Upper lobe of left lung (tissue), 6 donors: ENCODE measurements at places on chromosomes 4 and X.

- no peak for DNase-seq
These were observed 10.2 kb upstream of the ADH1C start for GRCh38 chr4:99362768-99363167.

DNA sequence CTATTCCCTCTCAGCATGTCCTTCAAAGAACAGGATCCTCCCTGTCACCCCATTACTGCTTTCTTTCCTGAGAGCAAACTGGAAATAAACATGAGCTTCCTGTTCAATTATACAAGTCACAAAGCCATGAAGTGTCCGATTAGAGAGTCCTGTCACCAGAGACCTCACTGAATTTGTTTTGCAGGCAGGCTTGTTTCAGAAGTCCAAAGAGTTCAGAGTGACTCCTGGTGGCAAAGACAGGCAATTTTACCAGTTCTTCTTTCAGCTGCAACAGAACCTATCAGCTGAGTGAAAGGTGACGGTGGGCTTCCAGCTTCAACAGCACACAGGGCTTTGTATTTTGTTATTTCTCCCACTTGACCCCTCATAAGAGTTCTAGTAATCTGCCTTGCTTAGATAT, 6.4 kb downstream of the ELK1 start:
- DNase-seq = no peak

DNA sequence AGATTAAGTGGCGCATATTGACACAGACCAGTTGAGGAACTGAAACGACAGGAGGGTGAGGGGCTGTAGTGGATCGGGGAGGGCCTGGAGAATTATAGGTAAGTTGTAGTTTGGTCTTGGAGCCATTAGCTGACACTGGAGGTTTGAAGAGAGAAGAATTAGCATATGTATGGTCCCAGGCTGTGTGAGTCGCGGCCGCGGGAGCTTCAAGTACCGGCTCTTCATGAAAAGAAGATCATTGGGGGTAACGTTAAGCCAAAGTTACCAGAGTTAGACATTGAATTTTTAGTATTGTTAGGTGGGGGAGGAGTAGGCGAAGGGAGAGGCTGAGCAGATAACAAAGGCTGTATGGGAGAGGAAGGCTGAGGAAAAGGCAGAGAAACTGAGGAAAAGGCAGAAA, 56.5 kb downstream of the ZNF674 start:
- no peak for DNase-seq

- no peak for DNase-seq
These were observed 514.5 kb downstream of the INPP4B start for GRCh38 chr4:142331646-142332045.

DNA sequence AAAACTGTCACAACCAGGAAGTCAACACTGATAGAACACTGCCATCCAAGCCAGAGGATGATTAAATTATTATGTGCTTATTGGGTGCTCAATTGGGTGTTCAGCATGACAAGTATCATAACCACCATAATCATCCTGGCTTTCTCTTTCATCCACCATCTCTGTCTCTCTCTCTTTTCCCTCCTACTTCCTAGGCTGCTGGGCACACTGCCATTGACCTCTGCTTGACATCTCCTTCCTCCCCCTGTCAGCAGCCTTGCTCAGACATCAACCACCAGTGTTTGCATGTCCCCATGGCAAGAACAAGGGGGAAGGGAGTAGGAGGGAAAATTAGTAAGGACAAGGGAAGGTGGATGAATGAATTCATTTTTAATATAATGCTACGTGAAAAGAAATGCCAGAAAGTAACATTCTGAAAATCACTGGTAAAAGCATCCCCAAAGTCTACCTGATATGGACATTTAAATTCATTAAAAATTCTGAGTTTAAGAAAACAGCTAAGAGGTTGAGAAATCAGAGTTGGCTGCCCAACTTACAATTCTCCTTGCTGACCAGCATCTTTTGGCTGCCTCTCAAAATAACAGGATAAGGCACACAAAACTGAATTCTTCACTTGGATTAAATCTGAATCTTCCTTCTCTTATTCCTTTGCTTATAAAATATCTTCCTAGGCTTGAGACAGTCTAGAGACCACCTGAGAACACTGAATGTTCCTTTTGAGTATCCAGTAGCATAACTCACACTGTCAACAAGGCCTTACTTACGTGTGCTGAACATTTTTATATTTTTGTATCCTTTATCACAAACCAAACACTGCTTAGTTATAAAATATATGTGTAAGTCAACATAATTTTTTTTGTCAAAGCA, 48.5 kb downstream of the SNCA start:
- no peak for DNase-seq

DNA sequence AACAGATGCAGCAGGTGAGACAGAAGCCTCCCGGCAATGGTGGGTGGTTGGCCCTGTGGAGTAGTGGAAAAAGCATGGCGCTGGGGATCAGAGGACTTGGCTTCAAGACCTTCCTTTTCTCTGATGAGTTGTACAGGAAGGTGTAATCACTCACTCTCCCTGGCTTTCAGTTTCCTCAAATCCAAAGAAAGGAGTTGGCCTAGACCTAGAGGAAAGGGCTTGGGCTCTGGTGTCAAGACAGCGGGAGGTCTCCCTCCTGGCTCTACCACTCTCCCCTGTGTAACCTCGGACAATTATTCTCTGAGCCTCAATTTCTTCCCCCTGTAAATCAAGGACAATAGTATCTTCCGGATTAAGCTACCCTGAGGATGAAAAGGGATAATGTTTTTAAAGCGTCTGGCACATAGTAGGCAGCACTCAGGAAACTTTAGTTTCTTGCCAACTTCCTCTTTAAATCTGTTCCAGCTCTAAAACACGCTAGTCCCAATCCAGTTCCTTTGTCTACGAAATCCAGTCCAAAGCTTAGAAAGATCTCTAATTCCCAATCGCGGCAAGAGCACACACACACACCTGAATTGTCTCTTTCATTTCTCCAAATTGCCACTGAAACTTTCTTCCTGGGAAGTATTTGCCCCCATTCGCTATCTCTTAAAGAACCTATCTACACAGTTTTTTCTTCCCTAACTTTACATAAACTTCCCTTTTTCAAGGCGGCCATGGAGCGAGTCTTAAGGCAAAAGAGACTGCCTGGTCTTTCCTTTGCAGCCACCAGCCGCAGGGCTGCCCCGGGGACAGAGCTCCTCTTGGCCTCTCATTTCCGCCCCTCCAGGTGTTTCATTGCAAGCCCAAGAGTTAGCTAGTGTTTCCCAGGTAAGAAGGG, 29.9 kb upstream of the GPC4 start:
- DNase-seq = no peak

DNA sequence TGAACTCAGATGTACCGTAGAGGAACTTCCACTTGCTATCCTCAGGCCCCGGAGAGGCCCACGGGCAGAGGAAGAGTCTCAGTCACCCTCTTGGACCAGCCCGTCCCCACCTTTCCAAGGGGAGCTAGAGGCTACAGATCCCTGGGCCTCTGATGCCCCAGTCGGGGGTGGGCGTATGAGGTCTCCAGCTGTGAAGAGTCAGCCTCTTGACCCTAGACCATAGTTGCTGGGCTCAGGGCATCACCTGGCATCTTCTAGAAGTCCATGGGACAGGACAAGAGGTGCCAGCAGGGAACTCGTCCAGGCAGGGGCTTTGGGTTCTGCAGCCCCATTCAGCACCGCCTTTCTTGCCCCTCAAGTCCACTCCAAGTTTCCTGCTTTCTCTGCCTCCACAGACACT, 11.6 kb downstream of the SASH3 start:
- DNase-seq = no peak

GRCh38 chr4:33696586-33696985, 2547.7 kb downstream of the ARAP2 start:
- DNase-seq = no peak

DNA sequence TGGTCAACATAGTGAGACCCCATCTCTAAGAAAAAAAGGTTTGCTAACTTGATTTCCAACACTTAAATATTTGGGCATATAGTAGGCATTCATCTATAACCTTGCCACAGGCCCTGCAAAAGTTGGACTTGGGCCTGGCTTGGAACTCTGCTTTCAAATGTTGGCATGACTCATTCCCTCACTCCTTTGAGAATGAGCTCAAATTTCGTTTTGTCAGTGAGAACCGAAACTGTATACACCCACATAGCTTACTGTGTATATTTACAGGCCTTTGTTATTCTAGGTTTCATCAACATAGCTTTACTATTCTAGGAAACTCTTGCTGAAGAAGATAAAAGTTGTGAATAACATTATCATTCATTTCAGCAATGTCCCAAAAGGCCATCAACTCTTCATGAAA, 88.7 kb upstream of the ELOVL6 start:
- DNase-seq = no peak

GRCh38 chr4:1246901-1247863, 1.7 kb downstream of the CTBP1 start:
- DNase-seq = peak; percentile 24

GRCh38 chr4:33493231-33493630, 2751.1 kb downstream of the ARAP2 start:
- DNase-seq = no peak

- DNase-seq = no peak
These were observed 338.7 kb downstream of the FBXW7 start for GRCh38 chr4:152197211-152197610.

GRCh38 chr4:77438549-77438948, 167.1 kb upstream of the CXCL13 start:
- no peak for DNase-seq

- DNase-seq = no peak
These were observed 58.5 kb upstream of the PRDM8 start for GRCh38 chr4:80138551-80139538.

- no peak for DNase-seq
These were observed 46.6 kb downstream of the TSPAN5 start for GRCh38 chr4:98611677-98612317.

DNA sequence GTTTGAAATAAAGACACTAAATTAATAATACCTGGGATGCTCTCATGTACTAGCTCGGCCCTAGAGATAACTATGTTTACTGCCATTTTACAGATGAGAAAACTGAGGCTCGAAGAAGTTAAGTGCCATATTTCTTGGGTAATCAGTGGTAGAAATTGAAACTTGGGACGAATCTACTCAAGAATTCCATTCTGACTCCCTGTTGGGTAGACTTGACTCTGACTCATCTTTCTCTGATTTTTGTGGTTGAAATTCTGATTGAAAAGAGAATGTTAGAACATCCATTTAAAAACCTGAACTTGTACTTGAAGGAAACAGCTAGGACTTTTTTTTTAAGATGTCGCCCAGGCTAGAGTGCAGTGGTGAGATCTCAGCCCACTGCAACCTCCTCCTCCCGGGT, 50.1 kb upstream of the NSUN7 start:
- DNase-seq = no peak

DNA sequence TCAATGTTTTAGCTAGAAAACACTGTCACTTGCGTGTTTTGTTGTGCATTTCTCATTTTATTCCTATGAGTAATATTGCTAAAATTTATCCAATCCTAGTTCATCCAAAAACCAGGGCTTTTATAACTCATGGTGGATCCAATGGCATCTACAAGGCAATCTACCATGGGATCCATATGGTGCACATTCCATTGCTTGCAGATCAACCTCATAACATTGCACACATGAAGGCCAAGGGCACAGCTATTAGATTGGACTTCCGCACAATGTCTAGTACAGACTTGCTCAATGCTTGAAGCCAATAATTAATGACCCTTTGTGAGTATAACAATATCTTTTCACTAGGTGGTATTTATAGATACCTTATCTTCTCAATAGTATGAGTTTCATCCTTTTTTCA, 57.2 kb upstream of the UGT2B7 start:
- DNase-seq = no peak

DNA sequence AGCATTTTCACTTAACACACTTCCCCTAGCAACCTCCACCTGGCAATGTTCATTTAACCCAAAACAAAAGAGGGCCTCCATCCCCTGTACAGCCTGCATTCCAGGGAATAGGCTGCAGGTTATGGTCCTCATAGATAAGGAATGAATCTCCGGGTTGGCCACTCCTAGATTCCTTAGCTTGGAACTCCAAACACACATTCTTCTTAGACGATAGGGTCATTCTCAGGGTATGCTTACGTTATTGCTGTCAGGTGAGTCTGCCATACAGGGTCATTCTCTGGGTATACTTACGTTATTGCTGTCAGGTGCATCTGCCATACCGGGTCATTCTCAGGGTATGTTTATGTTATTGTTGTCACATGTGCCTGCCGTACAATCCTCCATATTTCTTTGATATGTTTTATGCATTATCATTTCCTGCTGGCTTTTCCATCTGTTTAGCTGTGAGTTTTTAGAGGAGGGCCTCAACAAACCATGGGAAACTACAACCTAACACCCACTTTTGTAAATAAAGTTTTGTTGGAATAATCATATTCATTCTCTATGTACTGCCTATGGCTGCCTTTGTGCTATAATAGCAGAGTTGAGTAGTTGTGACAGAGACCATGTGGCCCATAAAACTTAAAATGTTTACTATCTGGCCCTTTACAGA, 8.2 kb upstream of the AFF1 start:
- DNase-seq = no peak

- no peak for DNase-seq
These were observed 93.7 kb downstream of the CLNK start for GRCh38 chr4:10590896-10591295.

DNA sequence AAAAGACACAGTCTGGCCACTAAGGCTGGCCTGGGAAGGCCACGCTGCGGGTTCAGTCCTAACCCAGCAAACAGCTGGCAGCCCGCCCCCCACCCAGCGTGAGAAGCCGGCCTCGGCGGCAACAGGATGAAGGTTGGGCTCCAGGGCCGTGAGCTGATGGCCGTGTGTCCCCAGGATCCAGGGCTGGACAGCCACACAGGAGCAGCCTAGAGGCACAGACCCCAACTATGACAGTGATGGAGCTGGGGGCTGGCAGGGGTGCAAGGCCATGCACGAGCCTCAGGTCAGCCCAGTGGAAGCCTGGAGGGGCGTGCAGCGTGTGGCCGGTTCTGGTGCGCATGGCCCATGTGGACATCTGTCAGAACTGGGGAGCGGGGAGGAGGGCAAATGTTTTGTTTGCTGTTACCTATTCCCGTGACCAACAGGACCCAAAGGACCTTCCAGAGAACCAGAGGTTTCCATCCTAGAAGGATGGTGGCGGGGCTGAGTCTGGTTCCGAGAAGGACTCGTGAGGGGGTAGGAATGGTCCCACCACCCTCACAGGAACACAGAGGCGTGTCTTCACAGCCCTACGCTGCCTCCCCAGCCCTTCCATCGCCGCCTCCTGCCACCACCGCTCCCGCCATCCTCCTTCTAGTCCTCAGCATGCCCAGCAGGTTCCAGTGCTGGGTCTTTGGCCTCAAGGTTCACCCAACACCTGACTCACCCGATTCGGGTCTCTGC, 46.5 kb downstream of the ZFYVE28 start:
- DNase-seq = no peak

GRCh38 chr4:121255986-121256750, 92.0 kb upstream of the TNIP3 start:
- peak; percentile 42 for DNase-seq

GRCh38 chr4:57426779-57427395, 316.7 kb upstream of the IGFBP7 start:
- DNase-seq = peak; percentile 42

GRCh38 chr4:141448490-141448889, 187.9 kb upstream of the IL15 start:
- no peak for DNase-seq

DNA sequence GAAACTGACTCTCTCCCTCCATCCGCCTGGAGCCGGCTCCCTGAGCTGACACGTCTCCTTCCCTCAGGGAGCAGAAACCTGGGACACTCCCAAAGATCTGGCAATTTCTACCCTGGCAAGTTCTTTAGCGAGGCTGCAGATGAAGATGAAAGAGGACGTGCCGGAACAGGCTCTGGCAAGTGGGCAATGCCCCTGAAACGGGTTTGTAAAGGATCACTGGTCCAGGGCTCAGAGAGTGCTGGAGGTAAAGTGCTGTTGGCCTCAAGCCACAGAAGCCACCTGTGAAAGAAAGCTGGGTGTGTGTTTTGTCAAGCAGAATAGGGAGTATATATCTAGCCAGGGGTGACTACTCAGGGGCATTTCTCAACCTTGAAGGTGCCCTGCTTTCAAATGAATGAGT, 131.4 kb upstream of the ATP6AP2 start:
- DNase-seq = no peak
